ENCODE measurements at places on chromosomes 4 and X.

DNA sequence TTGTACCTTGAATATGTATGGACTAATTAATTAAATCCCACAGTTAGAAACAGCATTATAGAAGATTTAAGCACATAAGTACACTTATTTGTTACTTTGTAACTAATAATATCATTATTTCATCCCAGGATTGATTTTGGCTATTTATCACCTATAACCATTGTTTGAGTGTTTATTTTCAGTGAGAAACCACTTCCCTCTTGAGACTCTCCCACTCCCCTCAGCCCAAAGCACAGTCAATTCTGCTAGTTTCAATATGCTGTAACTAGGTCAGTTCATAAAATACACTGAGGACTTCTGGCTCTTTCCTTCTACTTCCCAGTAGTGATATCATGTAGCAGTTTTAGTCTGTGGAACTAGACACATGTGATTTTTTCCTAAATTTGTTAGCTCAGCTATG is 16.3 kb downstream of the OFD1 start:
- DNase-seq: no peak

DNA sequence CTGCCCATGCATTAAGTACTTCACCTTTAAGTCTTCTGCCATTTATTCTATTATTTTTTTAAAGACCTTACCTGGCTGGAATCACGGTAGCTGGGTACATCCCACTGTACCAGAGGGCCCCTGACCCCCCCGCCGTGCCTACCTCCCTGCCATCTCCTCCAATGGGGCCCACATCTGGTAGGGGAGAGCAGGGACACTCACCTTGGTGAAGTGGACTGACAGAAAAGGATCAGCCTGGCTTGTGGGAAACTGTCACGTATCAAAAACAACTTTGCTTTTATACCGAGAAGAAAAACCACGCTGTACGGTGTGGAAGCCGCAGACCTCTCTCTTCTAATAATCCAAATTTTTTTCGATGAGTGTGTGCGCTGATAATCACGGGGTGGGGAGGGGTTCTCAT is at the start of gene FOXP3:
TSS of gene FOXP3 (minus strand) at position 251 of the 400 bp plus-strand sequence. CDS start 6,205 bp downstream, outside the sequence.
- no peak for DNase-seq

DNA sequence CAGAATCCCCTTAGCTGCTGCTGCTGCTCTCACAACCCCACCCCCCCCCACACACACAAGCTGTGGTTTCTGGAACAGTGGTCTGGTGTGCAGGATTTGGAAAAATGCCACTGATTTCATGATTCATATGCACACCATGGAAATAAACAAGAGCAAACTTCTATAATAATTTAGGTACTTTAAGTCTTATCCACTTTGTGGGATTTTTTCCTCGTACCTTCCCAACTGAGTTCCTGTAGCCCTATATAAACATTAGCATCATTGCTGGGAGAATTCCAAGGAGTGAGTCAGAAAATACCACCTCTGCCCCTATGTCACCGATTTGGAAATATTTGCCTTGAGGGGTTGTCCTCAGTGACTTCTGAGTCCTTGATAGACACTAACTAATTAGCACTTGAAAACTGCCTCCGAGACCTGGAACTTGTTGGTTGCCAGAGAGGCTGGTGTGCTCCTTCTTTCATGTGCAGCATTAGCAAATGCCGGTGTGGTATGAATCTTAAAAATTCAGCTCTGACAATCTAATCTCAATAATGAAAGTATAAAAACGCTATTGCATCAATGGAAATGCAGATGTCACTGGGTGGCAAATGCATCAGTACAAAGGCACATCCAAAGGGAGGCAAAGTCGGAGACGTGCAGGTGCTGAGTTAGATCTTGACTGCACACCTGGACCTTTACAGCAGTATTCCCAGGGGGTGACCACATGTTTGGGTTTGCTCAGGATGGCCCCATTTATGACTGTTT is 61.8 kb downstream of the CPE start:
- no peak for DNase-seq

DNA sequence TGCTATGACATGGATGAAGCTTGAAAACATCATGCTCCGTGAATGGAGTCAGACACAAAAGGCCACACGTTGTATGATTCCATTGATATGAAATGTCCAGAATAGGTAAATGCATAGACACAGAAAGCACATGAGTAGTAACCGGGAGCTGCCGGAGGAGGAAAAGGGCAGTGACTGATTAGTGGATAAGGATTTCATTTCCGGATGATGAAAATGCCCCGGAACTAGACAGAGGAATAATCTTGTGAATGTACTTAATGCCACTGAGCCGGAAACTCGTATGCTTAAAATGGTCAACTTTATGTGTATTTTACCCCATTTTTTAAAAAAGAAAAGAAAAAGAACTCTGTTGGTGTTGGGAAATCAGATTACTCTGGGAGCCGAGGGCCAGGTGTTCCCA is 112.7 kb upstream of the FAM9B start:
- DNase-seq: no peak

DNA sequence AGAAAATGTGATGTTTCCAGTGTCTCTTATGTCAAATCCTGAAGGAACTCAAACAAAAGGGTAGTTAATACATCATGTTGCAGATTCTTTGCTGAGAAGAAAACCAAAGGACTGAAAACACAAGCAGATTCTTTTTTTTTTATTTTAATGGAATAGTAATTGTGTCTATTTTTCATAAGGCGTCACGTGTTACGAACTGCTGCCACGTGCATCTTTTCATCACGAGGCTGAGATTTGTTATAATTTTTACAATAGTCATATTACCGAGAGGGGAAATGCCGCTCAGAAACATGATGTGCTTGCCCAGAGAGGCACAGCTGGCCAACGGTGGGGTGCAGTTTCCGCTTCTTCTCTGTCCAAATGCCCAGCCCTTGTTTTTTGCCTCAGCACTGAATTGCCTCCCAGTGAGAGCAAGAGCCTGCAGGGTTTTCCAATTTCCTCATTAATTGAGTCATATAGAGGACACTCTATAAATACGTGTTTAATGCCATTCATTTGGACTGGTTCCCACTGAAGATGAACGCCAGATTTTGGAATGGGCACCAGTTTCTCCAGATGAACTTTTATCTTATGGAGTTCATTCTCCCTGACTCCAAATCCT is 225.3 kb downstream of the STK32B start:
- no peak for DNase-seq

DNA sequence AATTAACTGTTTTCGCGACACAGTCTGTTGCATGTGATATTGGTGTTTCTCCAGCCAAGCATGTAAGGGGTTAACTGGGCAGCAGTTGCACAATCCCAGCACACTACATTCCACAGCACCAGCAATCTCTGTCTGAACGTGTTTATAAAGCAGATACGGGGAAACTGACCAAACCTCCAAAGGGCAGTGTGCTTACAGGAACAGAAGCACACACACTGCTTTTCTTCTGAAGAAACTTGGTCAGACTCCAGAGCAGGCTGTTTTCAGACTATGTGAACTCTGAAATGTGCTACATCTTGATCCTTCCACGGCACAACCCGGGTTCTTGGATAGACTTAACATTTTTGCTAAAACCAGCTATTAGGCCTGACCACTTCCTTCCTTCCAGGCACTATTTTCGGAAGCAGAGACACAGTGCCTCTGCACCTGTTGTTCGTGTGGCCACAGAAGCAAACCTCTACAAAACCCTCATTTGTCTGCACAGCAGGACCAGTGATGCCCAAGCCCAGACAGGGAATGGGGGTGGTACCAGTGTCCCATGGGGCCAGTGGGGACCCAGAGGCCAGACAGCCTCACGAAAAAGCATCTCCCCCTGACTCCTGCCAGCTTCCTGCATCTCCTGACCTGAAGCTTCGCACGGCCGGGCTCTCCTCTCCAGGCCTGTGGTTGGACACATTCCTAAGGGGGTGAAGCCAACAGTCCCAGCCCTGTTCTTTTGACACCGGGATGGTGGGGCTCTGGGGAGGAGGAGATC is 90.1 kb downstream of the IRF2 start:
- peak; percentile 70 for DNase-seq
